ENCODE measurements at places on chromosomes 5 and 9. TPM values are rescaled to one million over a fixed set of nuclear protein-coding genes. Genes with fewer than 3 reads are reported as not detected.
A peak's percentile ranks its signal among the peaks of the same experiment; 100 is the strongest.

GRCh38 chr5:119426057-119426456, 26.2 kb upstream of the HSD17B4 start:
- no peak overlapping the region for H3K4me3 ChIP-seq
- H3K27me3 ChIP-seq, result no peaks in the 10 kb centered on the region
- H3K4me1 ChIP-seq, result no peaks in the 10 kb centered on the region

GRCh38 chr5:179470201-179470600, 80.2 kb upstream of the RUFY1 start:
- H3K4me3 ChIP-seq, result no peak overlapping the region
- no peak overlapping the region for H3K27ac ChIP-seq
- no peaks in the 10 kb centered on the region for H3K36me3 ChIP-seq
- H3K4me1 ChIP-seq, result no peaks in the 10 kb centered on the region
- H3K27me3 ChIP-seq, result no peaks in the 10 kb centered on the region
- no peak for DNase-seq

Gene FSD1L
- 12.2 TPM for total RNA-seq

- H3K36me3 ChIP-seq, result no peaks in the 10 kb centered on the region
- peaks cover 23% of the 10 kb centered on the region for H3K4me1 ChIP-seq
- peak overlapping the region; percentile 99 for H3K27ac ChIP-seq
- no peaks in the 10 kb centered on the region for H3K27me3 ChIP-seq
These were observed 1.1 kb upstream of the G3BP1 start for GRCh38 chr5:151770383-151771258.

GRCh38 chr9:108991479-108991878, 21.8 kb downstream of the CTNNAL1 start:
- no peak for DNase-seq
- peaks cover 4% of the 10 kb centered on the region for H3K4me1 ChIP-seq
- no peak overlapping the region for H3K27ac ChIP-seq
- no peak overlapping the region for H3K4me3 ChIP-seq
- H3K36me3 ChIP-seq, result no peaks in the 10 kb centered on the region

Gene GPRIN1
- 5.7 TPM for total RNA-seq

- no peaks in the 10 kb centered on the region for H3K36me3 ChIP-seq
- no peak for DNase-seq
- H3K4me1 ChIP-seq, result no peaks in the 10 kb centered on the region
- H3K27me3 ChIP-seq, result no peaks in the 10 kb centered on the region
These were observed 101.9 kb downstream of the SLC28A3 start for GRCh38 chr9:84238652-84239051.

Gene CXCL14
- total RNA-seq, result 1.8 TPM

GRCh38 chr5:14156650-14157492, 13.7 kb downstream of the TRIO start:
- no peaks in the 10 kb centered on the region for H3K36me3 ChIP-seq
- no peaks in the 10 kb centered on the region for H3K27me3 ChIP-seq

DNA sequence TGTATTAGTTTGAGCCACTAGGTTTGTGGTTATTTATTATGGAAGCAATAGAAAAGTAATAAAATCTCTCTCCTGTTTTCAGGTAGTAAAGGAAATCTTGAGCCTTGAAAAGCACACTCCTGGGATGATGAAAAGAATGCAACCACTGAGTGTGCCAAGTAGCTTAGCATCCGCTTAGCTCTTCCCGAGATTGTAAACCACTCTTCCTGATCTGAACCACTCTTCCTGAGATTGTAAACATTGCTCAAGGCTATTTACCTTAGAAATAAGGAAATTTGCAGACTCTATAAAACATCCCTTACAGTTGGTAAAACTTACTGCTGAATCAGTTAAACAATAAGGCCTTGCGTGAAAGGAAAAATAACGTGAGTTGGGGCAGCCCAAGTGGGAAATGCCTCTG, 17.4 kb upstream of the IL33 start:
- no peaks in the 10 kb centered on the region for H3K4me1 ChIP-seq
- no peak overlapping the region for H3K4me3 ChIP-seq
- no peak overlapping the region for H3K27ac ChIP-seq
- no peak for DNase-seq
- no peaks in the 10 kb centered on the region for H3K27me3 ChIP-seq

GRCh38 chr5:32542216-32543059, 42.9 kb upstream of the SUB1 start:
- no peak overlapping the region for H3K27ac ChIP-seq
- H3K36me3 ChIP-seq, result no peaks in the 10 kb centered on the region

DNA sequence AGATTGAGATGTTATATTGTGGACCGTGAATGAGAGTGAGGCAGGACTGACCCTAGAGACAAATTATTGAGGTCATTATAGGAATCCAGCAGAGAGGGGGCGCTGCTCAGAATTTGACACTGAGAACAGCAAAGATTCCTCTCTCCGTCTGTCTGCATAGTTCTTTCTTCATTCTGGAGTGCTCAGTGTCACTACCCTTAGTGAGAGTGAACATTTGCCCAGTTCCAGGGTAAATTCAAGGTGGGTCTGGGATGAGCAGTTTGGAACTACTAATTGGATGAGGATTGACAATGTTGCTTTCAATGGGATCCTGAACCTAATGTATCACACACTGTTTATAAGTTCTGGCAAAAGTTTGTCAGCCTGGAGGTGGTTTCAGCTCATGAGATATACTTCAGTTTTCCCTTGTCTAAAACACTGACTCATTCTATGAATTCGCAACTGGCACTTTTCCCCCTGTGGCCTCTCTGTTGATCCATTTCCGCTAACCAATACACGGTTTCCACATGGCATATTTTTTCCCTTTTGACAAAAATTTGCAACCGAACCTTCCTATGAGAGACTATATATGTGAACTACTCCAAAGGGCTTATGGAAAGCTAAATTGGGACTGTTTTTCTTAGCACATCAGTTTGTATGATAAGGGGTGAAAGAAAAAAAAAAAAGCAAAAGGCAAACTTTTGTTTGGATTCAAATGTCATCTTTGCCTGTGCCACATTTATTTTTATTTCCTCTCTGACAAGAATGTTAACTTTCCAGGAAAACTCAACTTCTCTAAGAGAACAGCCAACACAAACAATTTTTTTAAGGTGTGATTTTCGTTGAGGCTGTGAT, 1240.7 kb upstream of the WWC1 start:
- H3K4me3 ChIP-seq, result no peak overlapping the region
- peak; percentile 61 for DNase-seq
- no peaks in the 10 kb centered on the region for H3K36me3 ChIP-seq
- no peaks in the 10 kb centered on the region for H3K4me1 ChIP-seq
- H3K27ac ChIP-seq, result no peak overlapping the region

Gene PTGS1
- 1.1 TPM for total RNA-seq

DNA sequence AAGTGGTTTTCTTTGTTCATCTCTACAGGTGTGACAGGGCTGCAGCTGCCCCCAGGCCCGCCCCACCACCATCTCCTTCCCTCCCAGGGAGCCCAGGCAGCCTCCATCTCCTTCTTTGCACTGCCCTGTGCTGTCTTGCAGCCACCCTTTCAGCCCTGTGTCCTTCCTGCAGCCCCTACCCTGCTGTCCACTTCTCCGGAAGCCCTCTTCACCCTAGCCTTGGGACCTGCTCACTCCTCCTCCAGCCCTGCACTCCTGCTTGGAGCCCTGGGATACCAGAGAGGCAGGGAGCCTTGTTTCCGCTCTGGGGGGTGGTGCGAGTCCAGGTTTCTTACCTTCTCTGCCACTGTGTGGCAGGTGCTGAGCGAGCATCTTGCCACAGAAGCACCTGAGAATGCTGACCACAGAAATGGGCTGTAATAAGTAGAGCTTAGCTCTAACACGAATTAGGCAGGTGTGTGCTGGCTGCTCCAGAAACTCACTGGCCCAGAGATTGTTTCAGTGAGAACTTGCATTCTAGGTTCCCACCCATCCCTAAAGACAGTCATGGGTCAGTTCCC, 51.3 kb upstream of the GADD45G start:
- no peak for DNase-seq
- H3K27ac ChIP-seq, result no peak overlapping the region
- no peaks in the 10 kb centered on the region for H3K36me3 ChIP-seq
- peaks cover 3% of the 10 kb centered on the region for H3K4me1 ChIP-seq

DNA sequence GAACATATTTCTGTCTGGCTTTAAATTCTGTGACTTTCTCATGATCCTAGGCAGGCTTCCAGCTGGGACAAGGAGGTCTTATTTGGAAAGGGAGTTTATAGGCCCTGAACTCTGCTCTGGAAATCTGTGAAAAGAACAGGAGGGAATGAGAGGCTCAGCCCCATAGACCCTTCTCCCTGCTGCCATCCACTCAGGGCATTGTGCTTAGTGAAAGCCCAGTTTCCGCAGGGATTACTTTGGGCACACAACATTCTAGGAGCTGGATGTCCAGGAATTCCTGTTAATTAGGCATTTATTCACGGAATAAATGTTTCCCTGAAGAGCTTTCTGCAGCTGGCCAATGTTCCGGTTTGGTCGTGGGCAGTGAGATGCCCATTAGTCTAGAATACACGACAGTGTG, 32.7 kb upstream of the COL15A1 start:
- DNase-seq, result no peak
- H3K4me3 ChIP-seq, result no peak overlapping the region
- no peaks in the 10 kb centered on the region for H3K27me3 ChIP-seq

DNA sequence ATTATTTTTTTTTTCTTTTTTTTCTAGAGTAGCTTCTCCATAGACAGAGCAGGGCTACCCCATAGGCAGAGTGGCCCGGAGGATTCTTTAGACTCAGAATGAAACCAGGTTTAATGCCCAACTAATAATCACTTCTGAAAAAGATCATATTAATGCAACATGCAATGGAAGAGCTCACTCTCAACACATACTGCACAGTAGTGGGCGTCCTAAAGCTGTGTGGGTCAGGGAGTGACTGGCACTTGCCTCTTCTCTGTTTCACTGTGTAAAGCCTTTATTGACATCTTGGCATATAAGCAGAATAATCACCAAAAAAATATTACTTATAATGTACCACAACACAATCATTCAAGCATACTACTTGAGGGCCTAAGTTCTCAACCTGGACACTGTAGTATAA, 11.1 kb downstream of the PWWP2A start:
- no peaks in the 10 kb centered on the region for H3K36me3 ChIP-seq
- no peak overlapping the region for H3K27ac ChIP-seq
- peaks cover 9% of the 10 kb centered on the region for H3K4me1 ChIP-seq
